Activated CD8-positive, alpha-beta memory T cell treated with anti-CD3 and anti-CD28 coated beads, Interleukin-2, amount 50 U/mL, for 4 hours (primary cell): ENCODE measurements at places on chromosomes 5 and 9.

DNA sequence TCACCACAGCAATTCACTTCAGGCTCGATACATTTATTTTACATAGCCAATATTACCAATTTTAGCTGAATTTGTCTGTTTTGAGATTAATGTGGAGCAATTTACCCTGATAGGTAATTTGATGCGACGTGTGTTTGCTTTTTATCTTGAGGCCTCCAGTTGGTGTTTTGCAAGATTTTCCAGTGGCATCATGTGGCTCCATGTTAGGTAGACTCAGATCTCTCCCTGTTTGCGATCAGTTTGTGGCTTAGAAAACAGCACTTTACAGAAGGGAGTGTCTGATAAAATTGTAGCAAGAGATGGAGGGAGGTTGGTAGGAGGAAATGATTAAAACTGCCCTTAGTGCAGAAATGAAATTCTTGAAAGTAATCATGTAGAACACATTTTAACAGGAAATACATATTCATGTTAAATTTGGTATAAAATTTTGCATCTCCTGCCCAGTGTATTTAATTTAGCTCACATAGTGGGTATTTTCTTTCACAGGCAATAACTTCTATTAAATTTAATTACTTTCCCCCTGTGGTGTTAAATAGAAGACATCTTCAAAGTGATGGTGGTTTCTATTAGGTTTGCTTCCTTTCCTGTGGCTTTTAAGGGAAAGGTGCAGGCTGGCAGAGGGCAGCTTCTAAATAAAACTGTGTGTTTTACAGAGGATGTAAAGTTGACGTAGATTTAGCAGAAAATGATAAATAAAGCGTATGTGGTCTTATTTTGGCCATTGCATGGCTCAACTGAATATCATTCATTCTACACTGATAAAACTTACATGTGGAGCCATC is 135.8 kb downstream of the KDM4C start:
- DNase-seq, result no peak

DNA sequence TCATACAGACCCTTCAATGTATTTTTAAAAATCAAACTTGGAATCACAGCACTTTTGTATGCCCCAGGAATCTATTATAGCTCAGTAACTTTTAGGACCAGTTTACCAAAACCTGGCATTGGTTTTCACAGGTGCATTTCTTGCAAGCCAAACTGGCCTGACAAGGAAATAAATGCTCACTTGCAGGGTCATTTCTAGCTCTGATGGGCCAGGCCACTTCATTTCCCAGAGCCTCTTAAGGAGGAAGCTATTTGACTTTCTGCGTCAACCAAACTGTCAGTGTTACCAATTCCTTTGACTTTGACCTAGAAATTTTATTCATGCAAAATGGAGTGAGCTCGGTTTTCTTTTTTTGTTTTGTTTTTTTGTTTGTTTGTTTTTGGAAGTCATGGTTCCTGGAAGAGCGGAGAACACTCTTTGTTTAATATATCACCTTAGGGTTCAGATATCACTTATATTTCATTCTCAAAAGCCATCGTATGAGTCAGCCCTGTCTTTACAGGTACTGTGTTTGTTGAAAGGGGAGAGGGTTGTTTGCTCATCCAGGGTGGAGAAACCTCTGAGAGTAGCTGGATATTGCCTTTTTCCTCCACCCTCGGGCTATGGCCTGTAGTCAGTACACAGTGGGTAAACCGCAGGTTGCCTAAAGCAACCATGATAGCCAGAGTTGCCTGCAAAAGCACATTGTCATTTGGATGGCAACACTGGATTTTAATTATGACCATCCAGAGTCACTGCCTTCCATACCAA is 58.9 kb downstream of the GNA14 start:
- DNase-seq, result no peak

DNA sequence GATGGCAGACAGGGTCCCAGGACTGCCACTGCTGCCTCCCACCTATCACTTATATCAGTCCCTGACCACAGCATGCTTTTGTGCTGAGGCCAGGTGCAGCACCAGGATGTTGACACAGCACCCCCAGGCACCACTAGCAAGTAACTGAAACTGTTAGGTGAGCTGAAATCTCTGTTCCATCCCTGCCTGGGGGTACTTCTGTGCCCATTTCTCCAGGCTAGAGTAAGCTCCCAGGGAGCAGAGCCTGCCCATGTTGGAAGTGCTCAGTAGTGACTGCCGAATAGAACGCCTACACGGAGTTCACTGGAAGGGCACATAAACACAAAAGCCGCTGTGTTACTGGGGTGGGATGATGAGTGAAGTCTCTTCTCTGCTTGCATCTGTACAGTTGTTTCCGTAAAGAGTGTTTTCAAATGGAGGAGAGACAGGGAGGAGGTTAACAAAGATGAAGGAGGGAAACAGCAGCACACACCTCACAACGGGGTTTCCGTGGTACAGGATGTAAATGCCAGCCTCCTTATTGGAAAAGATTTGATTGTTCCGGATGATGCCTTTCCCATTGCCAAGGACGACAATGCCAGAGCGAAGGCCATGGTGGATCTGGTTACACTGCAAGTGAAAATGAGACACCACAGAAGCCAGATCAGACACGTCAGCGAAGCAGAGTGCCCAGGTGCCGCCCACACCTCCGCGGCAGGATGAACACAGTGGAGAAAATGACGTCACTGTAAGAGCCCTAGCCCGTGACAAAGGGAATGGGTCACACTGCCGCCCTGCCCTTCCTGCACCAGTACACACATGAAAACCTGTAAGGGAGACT is 43.1 kb downstream of the POLR1E start:
- DNase-seq, result peak; percentile 63

DNA sequence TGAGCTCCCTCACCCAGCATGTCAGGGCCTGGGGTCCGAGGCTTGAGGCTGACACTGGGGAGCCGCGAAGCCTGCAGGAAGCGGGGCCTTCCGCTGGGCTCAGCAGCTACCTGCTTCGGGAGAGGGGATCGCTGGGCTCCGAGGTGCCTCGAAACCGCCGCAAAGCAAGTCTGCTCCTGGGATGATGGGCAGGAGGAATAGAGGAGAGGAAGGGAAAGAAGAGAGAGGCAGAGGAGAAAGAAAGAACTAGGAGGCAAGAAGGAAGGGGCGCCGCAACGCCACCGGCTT is 1.5 kb upstream of the PRDM12 start:
- no peak for DNase-seq

- DNase-seq, result no peak
Observed at GRCh38 chr5:16457451-16457850, 8.1 kb downstream of the ZNF622 start.
